ENCODE measurements at places on chromosomes 7 and 10.

- DNase-seq, result no peak
Observed at GRCh38 chr10:96411716-96412320, 53.0 kb upstream of the OPALIN start.

- DNase-seq, result peak; percentile 55
Observed at GRCh38 chr10:80596391-80597257, 58.9 kb downstream of the SH2D4B start.

DNA sequence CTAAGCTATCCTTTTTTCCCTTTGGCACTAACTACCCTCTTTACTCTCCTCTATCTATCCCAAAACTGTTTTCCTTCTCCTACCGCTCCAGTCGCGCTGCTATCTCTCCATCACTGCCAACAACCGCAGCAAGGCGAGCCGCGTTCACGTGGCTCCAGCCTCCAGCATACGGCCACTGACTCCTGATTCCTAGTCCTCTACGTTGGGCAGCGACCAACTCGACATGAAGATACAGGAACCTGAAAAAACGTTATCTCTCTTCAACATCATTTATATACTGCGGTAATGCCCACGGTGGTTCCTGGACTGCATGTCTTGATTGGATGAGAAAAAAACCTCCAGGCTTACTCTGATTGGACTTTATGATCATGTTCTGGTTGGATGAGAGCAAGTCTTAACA is 129.5 kb downstream of the ZNF716 start:
- DNase-seq, result no peak

- DNase-seq, result no peak
Observed at GRCh38 chr10:6601246-6601805, 21.2 kb upstream of the PRKCQ start.

GRCh38 chr7:96674565-96674964 is 35.1 kb downstream of the SEM1 start:
- no peak for DNase-seq

DNA sequence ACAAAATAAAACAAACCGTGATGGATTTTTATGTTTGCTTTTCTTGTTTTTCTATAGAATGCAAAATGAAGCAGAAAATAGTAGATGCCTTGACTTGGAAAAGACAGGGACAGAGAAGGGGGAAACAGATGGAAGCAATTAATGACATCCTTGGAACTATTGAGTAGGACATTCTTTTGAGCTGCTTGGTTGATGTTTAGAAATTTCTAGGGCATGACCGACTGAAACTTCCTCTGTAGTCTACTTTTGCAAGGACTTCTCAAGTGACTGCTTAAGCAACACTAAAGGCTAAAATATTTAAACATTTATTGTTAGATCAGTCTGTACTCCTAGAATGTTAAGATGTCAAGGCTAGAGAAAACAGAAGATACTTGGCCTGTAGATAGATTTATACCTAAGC is 49.4 kb downstream of the VCL start:
- DNase-seq, result no peak

DNA sequence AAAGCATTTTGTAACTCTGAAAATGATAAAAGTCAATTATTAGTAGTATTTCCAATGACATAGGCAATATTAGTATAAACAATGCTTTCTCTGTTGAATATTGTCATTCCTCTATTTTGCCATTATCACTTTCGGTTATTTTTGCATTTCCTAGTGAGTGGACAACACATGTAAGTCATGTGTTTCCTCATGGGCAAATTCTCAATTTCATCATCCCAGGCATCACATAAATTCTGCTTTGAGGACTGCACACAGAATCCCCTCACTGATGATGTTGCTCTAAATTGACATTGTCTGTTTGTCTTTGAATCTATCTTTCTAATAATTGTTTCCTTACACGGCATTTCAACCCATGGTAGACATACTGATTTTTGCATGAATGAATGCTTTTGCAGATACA is 337.3 kb downstream of the GFRA1 start:
- DNase-seq, result no peak

- no peak for DNase-seq
Observed at GRCh38 chr7:91459539-91459938, 195.3 kb downstream of the FZD1 start.

GRCh38 chr7:46133072-46133471 is 212.0 kb upstream of the IGFBP3 start:
- no peak for DNase-seq

- DNase-seq, result no peak
Observed at GRCh38 chr10:126264102-126265018, 123.9 kb downstream of the ADAM12 start.

DNA sequence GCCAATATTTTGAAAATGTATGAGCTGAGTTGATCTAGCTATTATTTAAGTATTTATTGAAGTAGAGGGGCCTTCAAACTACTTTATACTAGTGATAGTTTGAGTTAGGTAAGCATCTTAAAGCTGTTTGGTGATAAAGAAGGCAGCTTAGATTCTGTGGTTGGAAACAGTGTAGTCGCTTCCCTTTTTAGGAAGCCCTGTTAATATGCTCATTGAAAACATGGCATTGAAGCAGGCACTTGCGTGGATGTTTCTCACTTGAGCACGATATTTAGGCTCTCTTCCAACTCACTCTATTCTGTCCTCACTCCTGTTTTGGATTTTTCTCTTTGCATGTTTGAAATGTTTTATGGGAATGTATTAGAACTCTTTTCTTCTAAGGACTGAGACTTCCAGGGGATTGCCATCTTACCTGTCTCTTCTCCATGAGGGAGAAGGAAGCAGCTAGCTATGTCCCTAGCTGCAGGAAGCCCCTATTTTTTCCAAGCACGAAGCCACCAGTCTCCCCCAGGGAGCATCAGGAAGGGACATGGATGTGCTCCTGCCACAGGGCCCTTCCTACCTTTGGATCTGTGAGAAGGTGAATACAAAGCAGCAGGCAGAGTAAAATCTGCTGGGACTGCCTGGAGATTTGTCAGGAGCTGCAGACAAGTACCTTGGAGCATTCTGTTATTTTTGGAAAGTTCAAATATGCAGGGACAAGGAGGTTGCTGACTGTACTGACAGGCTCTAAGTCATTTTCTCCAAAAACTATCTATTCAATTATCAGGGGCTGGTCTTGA is 22.0 kb upstream of the BMPR1A start:
- DNase-seq, result peak; percentile 68

Data from sigmoid colon (tissue), 7 donors.